NCI-H1436 (cell line): ENCODE measurements at places on chromosomes 2 and 18.
A peak's percentile ranks its signal among the peaks of the same experiment; 100 is the strongest.

GRCh38 chr2:241692448-241692847 is 5.8 kb upstream of the DTYMK start:
- no peak for DNase-seq

- peak; percentile 12 for DNase-seq
Observed at GRCh38 chr2:57906152-57906732, 140.4 kb upstream of the VRK2 start.

DNA sequence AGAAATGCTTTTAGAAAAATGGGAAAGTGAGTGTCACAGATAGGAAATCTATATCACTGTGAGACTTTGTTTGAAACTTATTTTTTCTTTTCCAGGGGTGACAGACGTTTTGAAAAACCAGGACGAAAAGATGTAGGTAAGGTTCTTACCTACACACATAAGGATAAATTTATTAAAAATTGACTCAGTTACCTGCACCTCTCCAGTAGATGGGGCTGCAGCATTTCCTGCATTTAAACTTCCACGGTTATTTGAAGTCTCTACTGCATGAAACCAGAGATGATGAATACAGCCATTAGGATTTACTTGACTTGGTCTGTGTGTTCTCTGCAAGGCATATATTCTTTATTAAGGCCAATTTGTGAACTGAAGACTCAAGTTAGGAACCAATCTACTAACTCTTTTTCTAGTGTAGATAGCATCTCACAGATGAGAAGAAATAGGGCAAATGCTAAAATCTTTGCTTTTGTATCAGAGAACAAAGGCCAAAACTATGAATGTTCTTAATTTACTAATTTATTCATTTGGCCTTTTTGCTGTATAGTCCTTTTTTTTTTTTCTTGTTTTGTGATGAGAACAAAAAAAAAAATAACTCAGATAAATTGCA is 15.0 kb downstream of the KCNJ13 start:
- peak; percentile 33 for DNase-seq

DNA sequence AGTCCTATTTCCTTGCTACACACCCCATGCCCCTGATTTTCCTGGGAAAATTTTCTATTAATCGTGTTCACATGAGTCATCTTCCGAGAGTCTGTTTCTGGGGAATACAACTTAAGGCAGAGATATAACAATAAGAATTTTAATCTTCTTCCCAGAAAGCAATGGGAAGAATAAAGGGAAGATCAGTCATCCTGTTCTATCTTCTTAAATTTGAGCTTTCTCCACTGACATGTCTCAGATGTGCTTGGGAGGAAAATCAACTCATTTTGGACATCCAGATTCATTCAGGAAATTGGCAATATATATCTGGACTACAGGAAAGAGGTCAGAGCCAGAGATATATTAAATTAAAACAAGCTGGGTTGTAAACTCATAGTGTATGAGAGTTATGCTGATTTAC is 62.3 kb upstream of the SPAG16 start:
- no peak for DNase-seq

- no peak for DNase-seq
Observed at GRCh38 chr2:17518212-17519154, at the start of gene RAD51AP2. RAD51AP2 (minus strand) TSS chr2:17518440; CDS start chr2:17518415, 25 bp downstream.

DNA sequence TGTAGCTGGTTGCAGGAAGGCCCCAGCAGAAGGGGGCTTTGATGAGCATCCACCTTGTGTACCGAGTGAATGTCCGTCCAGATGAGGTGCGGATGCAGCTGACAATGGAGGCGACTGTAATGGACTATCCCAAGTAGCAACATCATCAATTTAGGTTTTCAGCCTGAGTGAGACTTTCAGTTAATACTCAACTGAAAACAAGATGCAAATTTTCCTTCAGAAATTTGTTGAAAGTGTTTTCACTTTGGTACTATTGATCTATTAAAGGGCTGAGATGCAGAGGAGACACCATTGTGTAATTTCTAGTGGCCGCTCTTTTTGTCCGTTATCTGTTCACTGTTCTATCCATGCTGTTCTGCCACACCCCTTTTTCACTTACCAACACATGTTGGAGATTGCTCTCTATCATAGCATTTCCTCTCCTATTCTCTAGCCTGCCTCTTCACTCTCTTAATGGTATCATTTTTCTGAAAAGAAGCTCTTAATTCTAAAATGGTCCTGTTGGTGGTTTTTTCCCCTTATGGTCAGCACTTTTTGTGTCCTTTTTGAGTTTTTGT is 12.0 kb upstream of the CASP8 start:
- no peak for DNase-seq

GRCh38 chr2:156522864-156523440 is 86.8 kb downstream of the GPD2 start:
- DNase-seq, result no peak

DNA sequence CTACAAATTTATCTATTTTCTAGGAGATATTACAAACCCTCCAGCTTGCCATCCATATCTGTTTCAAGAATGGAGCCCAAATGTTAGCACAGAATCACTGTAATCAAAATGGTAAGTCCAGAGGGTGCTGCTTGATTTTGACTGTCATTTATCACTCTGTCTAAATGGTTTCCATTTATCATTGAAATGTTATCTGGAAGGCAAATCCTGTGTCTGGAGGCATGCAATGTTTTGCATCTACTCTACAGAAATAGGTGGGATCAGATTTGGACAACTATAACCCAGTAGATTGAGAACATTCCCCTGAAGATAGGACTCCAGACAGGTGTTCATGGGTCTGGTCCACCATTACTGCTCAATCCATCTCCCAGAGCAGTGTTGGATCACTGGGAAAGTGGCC is 128.7 kb downstream of the MAIP1 start:
- no peak for DNase-seq

DNA sequence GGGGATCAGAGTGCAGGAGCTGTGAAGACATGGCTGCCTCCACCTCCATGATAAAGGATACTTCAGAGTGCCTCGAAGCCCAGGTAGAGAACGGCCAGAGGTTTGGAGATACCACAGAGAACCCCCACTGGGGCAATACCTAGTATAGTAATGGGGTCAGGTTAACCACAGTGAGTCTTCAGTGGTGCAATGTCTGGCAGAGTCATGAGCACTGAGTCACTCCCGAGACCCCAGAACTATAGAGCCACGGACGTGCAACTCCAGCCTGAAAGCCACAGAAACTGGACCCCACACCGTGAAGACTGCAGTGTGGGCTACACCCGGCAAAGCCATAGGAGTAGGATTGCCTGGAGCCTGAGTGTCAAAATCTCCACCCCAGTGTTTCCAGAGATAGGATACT is 746.6 kb downstream of the CBLN2 start:
- DNase-seq, result no peak

- no peak for DNase-seq
Observed at GRCh38 chr2:138391946-138392345, 109.6 kb upstream of the SPOPL start.

DNA sequence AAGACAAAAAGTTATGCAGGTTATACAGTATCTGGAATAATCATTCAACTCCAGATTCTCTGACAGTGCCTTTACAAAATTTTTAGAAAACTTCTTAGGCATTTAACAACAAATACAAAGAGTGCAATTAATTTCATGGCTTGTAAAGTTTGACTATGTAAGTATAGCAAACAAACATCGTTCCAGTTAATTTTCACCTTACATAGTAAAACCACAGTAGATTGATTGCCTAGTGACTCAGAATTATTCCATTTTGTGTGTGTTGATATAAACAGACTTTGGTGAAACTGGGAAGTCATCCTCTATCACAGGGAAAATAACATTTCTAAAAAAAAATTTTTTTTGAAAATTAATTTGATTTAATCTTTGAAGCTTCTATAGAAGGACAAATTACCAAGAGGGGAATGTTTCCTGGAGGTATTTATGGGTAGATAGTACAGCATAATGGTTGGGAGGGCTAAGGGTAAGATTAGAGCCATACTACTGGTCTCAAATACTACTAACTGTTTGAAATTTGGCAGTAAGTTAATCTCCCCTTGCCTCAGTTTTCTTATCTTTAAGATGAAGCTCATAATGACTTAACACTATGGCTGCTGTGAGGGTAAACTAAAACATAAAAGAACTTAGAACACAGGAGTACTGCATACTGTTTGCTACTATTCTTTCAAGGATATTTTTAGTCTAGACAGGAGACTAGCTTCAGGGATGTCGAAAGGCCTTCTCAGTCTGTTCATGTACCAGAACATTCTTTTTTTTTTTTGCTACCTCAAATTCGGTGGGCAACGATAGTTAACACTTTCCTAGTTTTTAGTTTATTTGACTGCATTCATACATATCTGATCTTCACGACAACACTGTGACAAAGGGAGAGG is 19.6 kb downstream of the NDUFAF7 start:
- DNase-seq, result no peak

GRCh38 chr2:209986415-209986814 is 16.0 kb upstream of the RPE start:
- DNase-seq, result no peak

- DNase-seq, result no peak
Observed at GRCh38 chr2:215811409-215812345, 201.7 kb downstream of the MREG start.

DNA sequence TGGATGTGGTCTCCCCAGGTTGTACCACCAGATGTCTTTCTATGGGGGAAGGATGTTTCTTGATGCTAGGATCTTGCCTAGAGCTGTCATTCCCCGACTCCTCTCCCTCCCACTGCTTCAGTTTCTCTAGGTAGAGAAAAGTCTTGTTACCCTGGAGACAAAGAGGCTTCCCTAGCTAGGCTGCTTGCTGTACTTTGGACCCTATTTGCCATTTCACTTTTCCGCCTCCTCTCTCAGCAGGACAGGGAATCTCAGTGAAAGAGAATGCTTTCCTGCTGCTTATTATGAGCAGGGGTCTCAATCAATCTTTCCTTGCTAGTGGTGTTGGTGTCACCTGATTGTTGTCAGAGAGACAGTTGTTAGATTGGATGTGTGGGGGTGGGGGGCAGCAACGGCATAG is 818.8 kb upstream of the GYPC start:
- DNase-seq, result no peak

- no peak for DNase-seq
Observed at GRCh38 chr2:159933727-159934049, 128.7 kb downstream of the PLA2R1 start.

DNA sequence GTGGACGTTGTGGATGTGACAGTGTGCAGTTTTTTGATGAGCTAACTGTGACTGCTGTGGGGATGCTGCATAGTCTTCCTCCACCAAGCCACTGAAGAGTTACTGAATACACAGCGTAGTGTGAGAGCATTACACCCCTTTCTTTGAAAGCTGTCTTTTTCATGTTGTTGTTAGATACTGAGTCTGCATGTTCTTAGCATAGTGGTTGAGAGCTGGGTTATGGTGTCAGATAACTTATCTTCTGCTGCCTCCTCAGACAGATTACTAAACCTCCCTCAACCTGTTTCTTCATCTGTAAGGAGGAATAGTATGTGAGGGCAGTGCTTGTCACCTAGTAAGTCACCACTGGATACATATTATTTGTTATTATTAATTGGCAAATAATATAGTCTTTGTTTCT is 63.2 kb downstream of the CEP192 start:
- no peak for DNase-seq

DNA sequence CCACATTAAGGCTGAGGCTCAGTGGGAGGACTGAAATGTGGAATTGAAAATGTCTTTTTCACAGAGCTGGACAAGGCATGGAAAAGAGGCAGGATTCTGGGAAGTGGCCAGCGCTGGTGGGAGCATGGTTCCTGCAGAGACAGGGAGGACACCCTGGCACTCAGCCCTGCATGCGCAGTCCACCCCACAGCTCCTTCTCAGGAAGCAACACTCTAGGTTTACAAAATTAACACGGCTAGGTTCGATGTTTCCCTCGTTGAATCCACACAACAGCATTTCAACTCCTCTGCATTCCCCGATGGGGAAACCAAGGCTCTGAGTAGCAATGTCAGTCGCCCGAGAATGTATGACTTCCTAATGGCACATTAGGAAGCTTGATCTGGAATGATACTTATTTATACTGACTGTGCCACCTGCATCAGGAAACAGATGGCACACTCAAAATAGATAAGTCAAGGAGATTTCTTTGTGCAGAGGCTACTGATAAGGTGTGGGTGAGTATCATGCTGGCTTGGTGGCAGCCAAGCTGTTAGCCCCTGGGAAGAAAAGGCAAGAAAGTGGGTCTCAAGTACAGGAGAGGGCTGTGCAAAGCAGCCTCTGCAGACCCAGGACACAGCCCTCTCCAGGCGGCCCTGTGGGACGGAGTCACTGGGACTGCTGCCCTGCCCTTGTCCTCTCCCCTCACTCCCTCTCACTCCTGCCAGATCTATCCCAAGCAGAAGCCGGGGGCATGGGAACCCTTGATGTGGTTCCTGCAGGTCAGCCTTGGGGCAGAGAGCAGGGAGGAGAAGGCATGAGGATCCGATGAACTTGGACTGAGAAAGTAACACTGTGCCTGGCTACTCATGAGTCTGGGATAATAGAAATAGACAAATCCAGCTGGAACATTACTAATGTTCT is 158.4 kb upstream of the FHL2 start:
- no peak for DNase-seq

DNA sequence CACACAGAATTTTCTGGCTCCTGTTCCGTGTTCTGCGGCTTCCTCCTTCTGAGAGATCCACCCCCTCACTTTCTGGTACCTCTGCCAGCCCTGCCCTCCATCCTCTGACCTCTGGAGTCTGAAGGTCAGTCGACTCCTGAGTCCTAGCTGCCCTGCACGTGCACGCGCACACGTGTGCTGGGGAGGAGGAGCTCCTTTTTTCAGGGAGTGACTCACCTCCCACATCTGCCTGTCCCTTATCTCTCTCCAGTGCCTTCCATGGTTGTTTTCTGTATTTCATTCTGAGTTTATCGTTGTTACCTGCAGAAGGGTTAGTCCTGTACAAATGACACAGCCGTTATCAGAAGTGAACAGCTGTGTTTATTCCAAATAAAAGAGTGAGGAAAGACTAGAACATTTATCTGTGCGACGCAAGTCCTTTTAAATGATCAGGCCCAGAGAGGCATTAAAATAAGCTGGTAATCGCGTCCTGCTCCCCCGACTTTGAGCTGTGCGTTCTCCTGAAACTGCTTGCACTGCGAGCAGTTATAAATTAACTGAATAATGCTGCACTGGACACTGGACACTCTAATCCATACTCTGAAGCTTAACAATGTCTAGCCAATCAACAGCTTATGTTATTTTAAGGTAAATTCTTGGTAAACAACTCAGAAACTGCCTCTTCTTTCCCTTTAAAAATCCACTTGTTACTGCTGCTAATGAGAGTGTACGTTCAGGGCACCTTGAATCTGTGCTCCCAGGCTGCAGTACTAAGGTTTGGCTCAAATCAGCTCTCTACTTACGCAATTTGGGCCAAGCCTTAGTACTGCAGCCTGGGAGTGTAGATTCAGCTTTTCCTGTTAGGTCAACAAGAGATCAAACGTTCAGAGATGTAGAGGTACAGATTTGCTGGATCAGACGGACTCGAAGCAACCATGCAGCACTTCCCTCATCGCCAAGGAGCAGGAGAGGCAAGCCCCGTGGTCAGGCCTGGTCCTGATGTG is 72.5 kb downstream of the GALR1 start:
- DNase-seq, result no peak

GRCh38 chr2:102110171-102110570 is 32.4 kb upstream of the IL1R1 start:
- no peak for DNase-seq
